ENCODE measurements at places on chromosomes 1 and 21. TPM values are rescaled to one million over a fixed set of nuclear protein-coding genes. Genes with fewer than 3 reads are reported as not detected.

TMEM269 gene
- polyA plus RNA-seq, result 0.08 TPM

DNA sequence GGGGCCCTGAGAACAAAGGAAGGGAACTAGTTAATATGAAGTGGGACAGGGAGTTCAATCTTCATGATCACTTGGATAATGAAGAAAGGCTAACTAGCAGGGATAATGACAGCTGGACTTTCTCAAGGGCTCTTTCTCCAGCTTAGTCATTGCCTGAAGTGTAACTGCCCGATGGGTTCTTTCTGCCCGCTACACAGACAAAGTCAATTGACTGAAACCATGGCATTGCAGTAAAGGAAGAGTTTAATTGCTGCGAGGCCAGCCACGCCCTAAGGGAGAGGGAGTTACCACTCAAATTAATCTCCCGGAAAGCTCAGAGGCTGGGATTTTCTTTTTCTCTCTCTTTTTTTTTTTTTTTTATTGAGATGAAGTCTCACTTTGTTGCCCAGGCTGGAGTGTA, 16.6 kb upstream of the SLC2A5 start:
- DNase-seq, result no peak

- no peak for DNase-seq
Observed at GRCh38 chr1:190759807-190760206, 282.1 kb upstream of the BRINP3 start.

- DNase-seq, result peak; percentile 43
Observed at GRCh38 chr1:150995896-150996295, 10.8 kb downstream of the MINDY1 start.

All from SK-N-SH (cell line).